Memory B cell (primary cell): ENCODE measurements at places on chromosomes 7 and 10.

- peaks cover 6% of the 10 kb centered on the region for H3K4me1 ChIP-seq
- DNase-seq, result no peak
- H3K27me3 ChIP-seq, result peaks cover 5% of the 10 kb centered on the region
- H3K4me3 ChIP-seq, result no peak overlapping the region
- no peak overlapping the region for H3K27ac ChIP-seq
Observed at GRCh38 chr7:106015381-106016218, 52.5 kb downstream of the CDHR3 start.

GRCh38 chr10:86862786-86863483, 94.5 kb downstream of the MMRN2 start:
- H3K27me3 ChIP-seq, result no peaks in the 10 kb centered on the region
- no peak overlapping the region for H3K4me3 ChIP-seq
- peaks cover 5% of the 10 kb centered on the region for H3K36me3 ChIP-seq
- H3K4me1 ChIP-seq, result no peaks in the 10 kb centered on the region

DNA sequence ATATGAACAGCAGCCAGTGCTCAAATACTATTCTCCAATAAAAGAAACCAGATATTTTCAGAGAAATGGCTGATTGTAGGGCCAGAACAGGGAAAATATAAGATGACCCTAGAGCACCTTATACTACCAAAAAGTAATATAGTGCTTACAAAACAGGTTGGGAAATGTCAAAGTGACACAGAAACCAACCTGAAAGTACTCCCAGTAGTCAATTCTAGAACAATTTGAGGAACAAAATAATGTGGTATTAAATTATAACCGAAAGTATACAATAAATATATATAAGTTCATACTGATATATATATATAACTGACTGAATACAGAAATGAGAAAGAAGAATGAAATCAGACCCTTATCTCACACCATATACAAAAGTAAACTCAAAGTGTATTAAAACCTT, 657.2 kb upstream of the PHF14 start:
- no peaks in the 10 kb centered on the region for H3K36me3 ChIP-seq
- H3K27me3 ChIP-seq, result no peaks in the 10 kb centered on the region
- no peak overlapping the region for H3K27ac ChIP-seq

DNA sequence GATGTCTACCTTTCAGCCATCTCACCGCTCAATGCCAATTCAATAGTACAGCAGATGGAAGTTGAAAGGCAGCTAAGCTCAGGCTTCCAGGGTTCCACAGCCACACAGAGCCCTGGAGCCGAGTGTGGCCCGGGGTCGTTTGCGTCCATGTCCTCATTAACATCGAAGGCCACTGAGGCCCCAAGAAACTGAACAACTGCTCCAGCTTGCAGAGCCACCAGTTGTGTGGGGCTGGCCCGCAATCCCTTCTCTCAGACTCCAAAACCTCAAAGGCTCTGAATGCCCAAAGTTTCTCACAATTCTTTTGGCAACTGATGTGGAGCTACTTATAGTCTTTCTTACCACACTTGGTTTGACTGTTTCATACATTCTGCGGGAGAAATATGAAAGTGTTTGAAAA, 31.1 kb downstream of the NOD1 start:
- DNase-seq, result no peak
- no peaks in the 10 kb centered on the region for H3K27me3 ChIP-seq
- H3K4me3 ChIP-seq, result no peak overlapping the region
- peaks cover 5% of the 10 kb centered on the region for H3K4me1 ChIP-seq
- H3K27ac ChIP-seq, result no peak overlapping the region

- H3K4me1 ChIP-seq, result no peaks in the 10 kb centered on the region
- peaks cover 21% of the 10 kb centered on the region for H3K36me3 ChIP-seq
- no peak overlapping the region for H3K4me3 ChIP-seq
- H3K27me3 ChIP-seq, result peaks cover 1% of the 10 kb centered on the region
- no peak overlapping the region for H3K27ac ChIP-seq
Observed at GRCh38 chr7:33678569-33679335, 226.6 kb upstream of the BMPER start.

DNA sequence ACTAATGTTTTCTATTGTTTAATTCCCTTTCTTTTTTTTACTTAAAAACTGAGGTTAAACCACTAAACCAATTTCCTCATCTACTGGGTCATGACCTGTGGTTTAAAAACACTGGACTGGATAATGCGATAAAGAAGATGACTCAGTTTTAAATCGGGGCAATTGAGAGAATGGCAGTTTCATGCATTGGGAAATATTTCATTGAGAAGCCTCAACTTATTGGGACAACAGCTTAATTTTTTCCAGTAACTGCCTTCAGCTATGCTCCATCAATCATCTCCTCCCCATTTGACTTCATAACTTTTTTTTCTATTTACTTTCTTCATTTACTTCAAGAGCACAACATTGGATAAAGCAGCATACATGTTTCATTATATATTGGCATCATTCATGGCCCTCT, 61.8 kb upstream of the MET start:
- peaks cover 15% of the 10 kb centered on the region for H3K27me3 ChIP-seq
- no peak for DNase-seq
- no peak overlapping the region for H3K4me3 ChIP-seq
- no peaks in the 10 kb centered on the region for H3K36me3 ChIP-seq
- no peaks in the 10 kb centered on the region for H3K4me1 ChIP-seq
- no peak overlapping the region for H3K27ac ChIP-seq

DNA sequence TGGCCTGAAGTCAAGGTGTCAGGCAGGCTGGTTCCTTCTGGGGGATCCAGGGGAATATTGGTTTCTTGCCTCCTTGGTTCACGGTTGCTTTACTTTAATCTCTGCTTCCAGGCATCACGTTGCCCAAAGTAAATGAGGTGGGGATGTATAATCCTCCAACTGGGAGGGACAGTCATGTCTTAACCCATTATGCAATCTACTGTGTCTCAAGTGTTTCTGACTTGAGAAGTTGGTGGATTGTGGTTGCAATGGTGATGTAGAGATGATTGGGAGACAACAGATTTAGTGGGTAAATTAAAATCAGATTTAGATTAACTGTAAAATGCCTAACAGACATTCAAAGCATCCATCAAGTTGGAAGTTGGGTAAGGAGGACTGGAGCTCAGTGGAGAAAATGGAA, 32.7 kb downstream of the TBXAS1 start:
- peaks cover 24% of the 10 kb centered on the region for H3K4me1 ChIP-seq
- no peak overlapping the region for H3K4me3 ChIP-seq
- no peaks in the 10 kb centered on the region for H3K27me3 ChIP-seq
- H3K27ac ChIP-seq, result no peak overlapping the region
- DNase-seq, result no peak
